ENCODE measurements at places on chromosomes 5 and 9. TPM values are rescaled to one million over a fixed set of nuclear protein-coding genes. Genes with fewer than 3 reads are reported as not detected.

DNA sequence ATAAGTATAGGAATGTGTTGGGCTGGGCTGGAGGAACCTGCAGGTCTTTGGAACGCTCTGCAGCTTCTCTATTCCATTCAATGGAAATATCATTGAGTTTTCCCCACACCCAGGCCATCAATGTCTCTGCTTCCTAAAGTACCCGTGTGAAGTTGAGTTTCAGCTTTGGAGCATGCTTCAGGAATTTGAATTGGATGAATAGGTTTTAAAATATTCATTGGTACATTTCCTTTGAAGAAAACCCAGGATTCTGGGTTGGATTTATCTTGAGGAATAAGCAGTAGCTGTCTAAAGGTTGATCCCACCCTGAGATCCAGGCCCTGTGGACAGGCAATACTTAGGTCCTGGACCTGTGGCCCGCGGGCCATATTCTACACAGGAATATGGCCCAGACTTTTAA lies 37.3 kb downstream of the INSYN2B start:
- no peak for DNase-seq

- DNase-seq = no peak
Measured at GRCh38 chr5:9316733-9317132, 229.1 kb downstream of the SEMA5A start.

GRCh38 chr9:88733651-88734421 lies 198.9 kb downstream of the NXNL2 start:
- no peak for DNase-seq

LECT2 gene
- total RNA-seq = not detected

CDH10 gene
- total RNA-seq = 1.5 TPM
